Mesendoderm (in vitro differentiated cells): ENCODE measurements at places on chromosomes 13 and 19.
A peak's percentile ranks its signal among the peaks of the same experiment; 100 is the strongest.

- no peak overlapping the region for H3K4me3 ChIP-seq
- no peaks in the 10 kb centered on the region for H3K36me3 ChIP-seq
- no peaks in the 10 kb centered on the region for H3K27me3 ChIP-seq
- no peak overlapping the region for H3K27ac ChIP-seq
- H3K4me1 ChIP-seq, result no peaks in the 10 kb centered on the region
Measured at GRCh38 chr13:102309110-102309509, 92.7 kb downstream of the FGF14 start.

DNA sequence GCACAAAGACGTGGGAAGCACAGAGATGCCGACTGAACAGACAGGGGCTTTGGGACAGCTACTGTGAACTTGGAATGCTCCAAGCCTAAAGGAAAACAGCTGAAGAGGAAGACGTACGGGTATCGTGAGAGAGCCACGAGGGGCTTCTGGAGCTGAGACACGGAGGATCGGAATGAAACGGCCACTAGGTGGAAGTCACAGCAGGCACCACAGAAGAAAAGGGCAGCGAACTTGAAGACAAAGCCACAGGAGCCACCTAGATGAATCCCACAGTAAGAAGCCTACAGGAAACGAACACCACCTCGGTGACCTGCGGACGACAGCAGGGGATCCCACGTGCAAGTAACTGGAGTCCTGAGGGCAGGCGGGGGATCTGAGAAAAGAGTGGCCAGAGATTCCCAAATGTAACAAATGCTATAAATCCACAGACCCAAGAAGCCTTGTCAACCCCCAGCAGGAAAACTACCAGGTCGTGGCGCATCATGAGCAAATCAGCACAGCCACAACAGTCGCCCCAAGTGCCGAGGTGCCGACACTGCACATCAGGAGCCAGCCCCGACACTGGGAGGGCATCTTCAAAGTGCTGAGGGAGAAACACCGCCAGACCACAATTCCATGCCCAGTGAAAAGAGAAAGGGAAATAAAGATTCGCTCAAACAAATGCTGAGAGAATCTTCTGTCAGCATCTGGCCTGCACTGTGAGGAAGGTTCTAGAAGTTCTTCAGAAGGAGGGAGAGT is 39.3 kb upstream of the ISYNA1 start:
- DNase-seq, result peak; percentile 48
- H3K27ac ChIP-seq, result no peak overlapping the region
- H3K4me3 ChIP-seq, result no peak overlapping the region
- H3K27me3 ChIP-seq, result no peaks in the 10 kb centered on the region
- no peaks in the 10 kb centered on the region for H3K4me1 ChIP-seq
- no peaks in the 10 kb centered on the region for H3K36me3 ChIP-seq

DNA sequence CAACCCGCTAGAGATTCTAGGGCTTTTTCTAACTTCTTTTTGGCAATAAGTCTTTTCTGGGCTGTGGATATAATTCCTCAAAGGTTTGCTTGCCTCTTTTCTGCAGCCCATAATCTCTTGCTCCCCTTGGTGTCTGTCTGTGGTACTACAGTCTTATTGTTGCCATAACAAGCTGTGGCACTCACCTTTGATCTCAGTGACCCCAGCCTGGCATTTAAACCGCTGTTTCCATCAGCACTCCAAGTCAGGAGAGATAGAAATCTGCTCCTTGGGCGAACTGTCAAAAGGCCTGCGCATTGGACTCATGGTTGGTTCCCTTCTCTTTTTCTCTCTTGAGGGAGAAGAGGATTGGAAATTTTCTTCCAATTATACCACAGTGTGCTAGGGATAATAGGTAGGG is 14.5 kb upstream of the MPHOSPH8 start:
- no peaks in the 10 kb centered on the region for H3K4me1 ChIP-seq
- no peak overlapping the region for H3K27ac ChIP-seq
- no peak overlapping the region for H3K4me3 ChIP-seq
- DNase-seq, result peak; percentile 58

DNA sequence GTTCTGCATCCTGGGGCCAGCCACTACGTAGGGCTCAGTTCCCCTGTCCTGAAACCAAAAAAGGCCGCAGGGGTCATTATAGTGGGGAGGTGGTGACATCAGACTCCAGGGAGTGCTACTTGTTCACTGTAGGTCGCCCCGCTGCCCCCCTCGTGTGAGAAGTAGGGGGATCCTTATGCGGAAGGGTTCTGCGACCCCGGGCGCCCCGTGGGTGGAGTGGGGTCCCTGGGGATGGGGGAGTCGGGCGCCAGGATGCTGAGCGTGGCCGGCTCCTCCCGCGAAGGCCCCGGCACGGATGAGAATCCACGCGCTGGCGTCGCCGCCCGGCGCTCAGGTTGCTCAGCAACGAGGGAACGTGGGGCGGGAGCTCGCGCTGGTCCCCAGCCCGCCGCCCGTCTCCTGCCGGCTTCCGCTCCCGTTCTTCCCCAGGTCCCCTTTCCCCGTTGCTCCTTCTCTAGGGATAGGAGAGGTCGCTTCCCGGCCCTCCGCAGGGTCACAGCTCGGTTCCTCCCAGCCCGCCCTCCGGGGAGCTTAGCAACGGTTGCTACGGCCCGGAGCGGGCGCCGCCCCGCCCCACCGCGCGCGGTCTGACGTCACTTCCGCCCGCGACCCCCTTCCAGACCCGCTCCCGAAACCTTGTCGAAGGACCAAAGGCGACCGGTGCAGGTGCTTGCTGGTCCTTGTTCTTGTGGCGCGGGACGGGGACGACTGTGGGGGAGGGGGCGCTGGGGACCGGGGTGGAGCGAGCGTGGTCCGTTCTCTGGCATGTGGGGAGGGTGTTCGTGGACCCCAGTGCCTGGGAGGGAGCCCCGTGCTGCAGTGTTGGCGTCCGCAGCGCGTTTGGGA is at the start of gene NAT14:
Gene NAT14 (plus strand): TSS at position 596 of the 846 bp plus-strand sequence. CDS start 521 bp downstream, outside the sequence.
- H3K4me3 ChIP-seq, result peak within 1 kb of the TSS; percentile 56
- no peaks in the 10 kb centered on the region for H3K36me3 ChIP-seq
- no peak within 1 kb of the TSS for H3K27ac ChIP-seq
- no peaks in the 10 kb centered on the region for H3K27me3 ChIP-seq
- H3K4me1 ChIP-seq, result peaks cover 8% of the 10 kb centered on the region

GRCh38 chr19:46713781-46714443 is 3.0 kb downstream of the PRKD2 start:
- no peaks in the 10 kb centered on the region for H3K36me3 ChIP-seq
- H3K27ac ChIP-seq, result peak overlapping the region; percentile 54
- H3K27me3 ChIP-seq, result no peaks in the 10 kb centered on the region
- H3K4me3 ChIP-seq, result peak overlapping the region; percentile 83
- peak; percentile 97 for DNase-seq

- no peak for DNase-seq
- no peak within 1 kb of the TSS for H3K27ac ChIP-seq
- no peak within 1 kb of the TSS for H3K4me3 ChIP-seq
Measured at GRCh38 chr19:54662730-54663129, at the start of gene LILRB4. Gene LILRB4, plus strand, starts transcription at chr19:54662985. Its CDS starts 49 bp downstream, at chr19:54663034.

DNA sequence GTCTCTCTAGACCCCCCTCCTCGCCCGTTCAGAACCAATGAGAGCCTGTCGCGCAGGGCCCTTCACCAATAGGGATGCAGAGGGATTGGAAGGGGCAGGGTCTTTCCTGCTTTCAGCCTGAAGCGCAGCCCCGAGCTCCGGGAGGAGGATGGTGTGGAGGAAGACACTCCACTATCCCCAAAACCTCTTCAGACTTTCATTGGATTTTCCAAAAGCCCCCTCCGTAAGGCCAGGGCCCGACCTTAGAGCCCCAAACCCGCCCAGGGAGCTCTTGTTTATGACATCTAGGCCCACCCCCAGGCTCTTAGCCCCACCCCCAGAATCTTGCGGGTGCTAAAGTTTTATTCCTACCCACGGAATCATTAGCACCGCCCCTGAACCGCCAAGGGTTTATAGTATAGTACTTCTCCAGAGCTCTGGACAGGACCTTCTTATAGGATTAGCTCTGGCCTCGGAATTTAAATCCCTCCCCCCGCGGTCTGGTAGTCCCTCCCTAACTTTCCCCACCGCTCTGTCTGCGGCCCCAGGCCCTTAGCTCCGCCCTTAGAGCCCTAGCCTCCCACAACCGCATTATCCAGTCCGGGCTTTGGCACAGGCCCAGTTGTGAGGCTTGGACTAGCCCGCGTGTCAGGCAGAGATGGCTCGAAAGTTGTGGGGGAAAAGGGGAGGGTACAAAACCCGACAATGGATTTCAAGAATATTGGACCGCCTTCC is 6.6 kb upstream of the EML2 start:
- peak; percentile 95 for DNase-seq
- H3K36me3 ChIP-seq, result no peaks in the 10 kb centered on the region
- H3K27ac ChIP-seq, result no peak overlapping the region
- H3K27me3 ChIP-seq, result no peaks in the 10 kb centered on the region

- no peak overlapping the region for H3K4me3 ChIP-seq
- no peaks in the 10 kb centered on the region for H3K4me1 ChIP-seq
- no peaks in the 10 kb centered on the region for H3K27me3 ChIP-seq
- no peaks in the 10 kb centered on the region for H3K36me3 ChIP-seq
Measured at GRCh38 chr13:27679896-27680295, 58.2 kb downstream of the POLR1D start.

- H3K27me3 ChIP-seq, result no peaks in the 10 kb centered on the region
- H3K27ac ChIP-seq, result no peak overlapping the region
- DNase-seq, result no peak
- no peaks in the 10 kb centered on the region for H3K4me1 ChIP-seq
Measured at GRCh38 chr13:65593298-65593874, 1636.8 kb downstream of the PCDH9 start.

DNA sequence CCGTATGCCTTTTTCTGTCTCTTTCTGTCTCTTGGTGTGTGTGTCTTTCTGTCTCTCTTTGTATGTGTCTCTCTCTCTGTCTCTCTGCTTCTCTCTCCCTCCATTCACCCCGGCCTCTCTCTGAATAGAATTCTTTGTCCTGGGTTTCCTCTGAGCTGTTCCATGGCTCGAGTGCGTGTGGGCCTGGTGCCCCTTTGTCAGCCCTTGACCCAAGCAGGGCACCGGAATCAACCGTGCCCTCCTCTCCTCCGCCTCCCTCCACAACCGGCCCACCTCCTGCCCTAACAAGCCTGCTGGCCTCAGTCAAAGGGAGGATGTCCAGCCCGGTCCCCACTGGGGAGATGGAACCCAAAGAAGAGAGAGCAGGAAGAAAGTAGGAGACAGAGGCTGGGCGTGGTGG is 3.2 kb downstream of the AXL start:
- peaks cover 10% of the 10 kb centered on the region for H3K4me1 ChIP-seq
- no peaks in the 10 kb centered on the region for H3K27me3 ChIP-seq
- no peak overlapping the region for H3K4me3 ChIP-seq
- DNase-seq, result no peak
- no peaks in the 10 kb centered on the region for H3K36me3 ChIP-seq
- H3K27ac ChIP-seq, result no peak overlapping the region

DNA sequence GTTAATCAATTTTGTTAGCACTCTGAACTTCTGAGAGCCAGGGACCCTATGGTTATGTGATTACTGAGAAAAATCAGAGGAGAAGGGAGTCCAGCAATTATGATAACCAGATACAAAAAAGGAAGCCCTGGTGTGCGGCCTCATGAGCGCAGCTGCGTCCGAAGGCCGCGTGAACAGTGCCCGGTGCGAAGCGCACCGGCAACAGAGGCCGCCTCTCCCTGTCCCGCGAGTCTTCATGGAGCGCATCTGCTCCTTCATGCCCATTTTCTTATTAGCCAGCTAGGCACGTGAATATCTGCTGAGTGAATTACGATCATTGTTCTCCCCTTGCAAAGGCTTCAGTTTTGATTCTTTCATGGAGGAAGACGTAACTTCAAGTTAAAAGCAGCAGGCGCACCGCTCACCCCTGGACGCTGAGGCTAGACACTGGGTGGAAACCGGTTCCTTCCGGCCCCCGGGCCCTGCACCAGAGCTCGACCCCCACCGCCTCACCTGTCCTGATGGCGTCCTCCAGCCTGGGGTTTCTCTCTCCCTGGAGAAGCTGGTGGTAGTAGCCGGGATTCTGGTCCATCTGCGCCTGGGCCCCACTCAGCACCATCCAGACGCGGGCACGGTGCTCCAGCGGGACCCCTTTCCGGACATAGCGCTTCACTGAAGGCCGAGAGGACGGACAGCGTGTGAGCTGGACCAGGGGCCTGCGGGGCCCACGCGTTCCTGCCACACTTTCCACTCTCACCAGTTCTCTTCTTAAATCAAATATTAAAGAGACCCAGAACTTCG is 8.9 kb downstream of the GRTP1 start:
- no peaks in the 10 kb centered on the region for H3K27me3 ChIP-seq
- peaks cover 2% of the 10 kb centered on the region for H3K36me3 ChIP-seq
- H3K4me3 ChIP-seq, result no peak overlapping the region
- DNase-seq, result no peak
- H3K4me1 ChIP-seq, result no peaks in the 10 kb centered on the region

GRCh38 chr13:42039457-42039945 is 8.9 kb upstream of the DGKH start:
- peaks cover 3% of the 10 kb centered on the region for H3K27me3 ChIP-seq
- no peaks in the 10 kb centered on the region for H3K36me3 ChIP-seq
- no peak overlapping the region for H3K27ac ChIP-seq
- no peak for DNase-seq

GRCh38 chr13:19573120-19573716 is 11.9 kb upstream of the TPTE2 start:
- H3K36me3 ChIP-seq, result no peaks in the 10 kb centered on the region
- no peak overlapping the region for H3K27ac ChIP-seq
- H3K4me3 ChIP-seq, result no peak overlapping the region
- DNase-seq, result no peak
- no peaks in the 10 kb centered on the region for H3K4me1 ChIP-seq
- H3K27me3 ChIP-seq, result no peaks in the 10 kb centered on the region

DNA sequence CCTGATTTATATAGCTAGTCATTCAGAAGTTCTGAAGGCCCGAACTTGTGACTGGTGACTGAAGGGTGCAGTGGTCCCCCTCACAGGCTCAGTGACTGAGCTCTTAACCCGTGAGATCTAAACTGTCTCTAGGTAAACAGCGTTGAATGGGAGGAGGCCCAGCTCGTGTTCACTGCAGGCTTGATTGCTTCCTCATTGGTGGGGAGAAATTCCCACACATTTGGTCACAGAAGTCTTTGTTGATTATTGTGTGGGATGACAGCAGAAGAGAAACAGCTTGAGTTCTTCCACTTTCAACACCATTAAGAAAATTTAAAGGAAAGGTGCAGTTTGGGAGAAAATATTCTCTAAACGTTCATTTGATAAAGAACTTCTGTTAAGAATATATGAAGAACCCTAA is 1178.0 kb downstream of the UQCRFS1 start:
- DNase-seq, result no peak
- no peaks in the 10 kb centered on the region for H3K27me3 ChIP-seq
- no peaks in the 10 kb centered on the region for H3K4me1 ChIP-seq
- H3K36me3 ChIP-seq, result no peaks in the 10 kb centered on the region
- H3K27ac ChIP-seq, result no peak overlapping the region
- no peak overlapping the region for H3K4me3 ChIP-seq
